CD4-positive, alpha-beta T cell treated with Interleukin-1 beta for 1 hour (primary cell): ENCODE measurements at places on chromosomes 4 and X.

DNA sequence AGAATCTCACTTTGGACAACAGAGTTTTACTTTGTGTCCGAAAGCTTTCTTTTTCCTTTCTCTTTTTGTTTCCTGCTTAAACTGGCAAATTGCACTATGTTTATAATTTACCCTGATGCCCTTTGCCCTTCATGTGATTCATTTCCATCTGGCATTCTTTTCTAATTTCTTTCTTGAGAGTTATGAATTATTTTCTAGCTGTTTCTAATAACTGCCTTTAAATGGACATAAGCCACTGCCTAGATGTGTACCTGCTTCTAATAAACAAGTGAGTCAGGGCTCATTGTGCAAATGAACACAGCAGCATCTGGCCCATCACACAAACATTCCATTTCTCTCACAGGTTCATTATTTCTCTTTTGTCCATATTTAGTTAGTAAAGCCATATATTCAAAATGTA lies 242.3 kb upstream of the GPRIN3 start:
- no peak for DNase-seq

DNA sequence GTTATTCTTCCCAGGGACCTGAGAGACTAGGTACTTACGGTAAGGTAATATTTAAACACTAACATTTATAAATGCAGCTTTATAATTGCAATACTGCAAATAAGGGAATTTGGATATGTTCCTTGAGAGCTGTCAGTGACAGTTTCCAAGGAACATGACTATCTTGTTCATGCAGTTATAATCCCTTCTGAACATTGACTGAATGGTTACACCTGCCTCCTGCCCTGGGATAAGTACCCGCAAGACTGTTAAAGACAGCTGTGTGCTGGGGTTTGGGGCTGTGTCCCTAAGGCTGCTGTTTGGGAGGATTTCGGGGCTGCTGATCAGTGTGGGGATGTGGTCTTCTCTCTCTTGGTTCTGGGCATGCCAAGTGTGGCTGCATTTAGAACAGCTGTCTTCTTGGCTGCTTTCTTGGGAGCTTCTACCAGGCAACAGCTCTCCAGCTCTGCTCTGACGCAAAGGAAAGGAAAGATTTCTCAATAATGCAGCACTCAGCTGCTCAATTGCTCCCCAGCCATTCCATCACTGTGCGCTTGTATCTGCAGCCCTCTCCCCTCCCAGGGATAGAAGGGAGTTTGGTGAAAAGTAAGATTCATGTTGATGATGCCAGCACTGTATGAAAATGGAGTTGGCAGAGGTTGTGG lies 298.8 kb upstream of the TAPT1 start:
- DNase-seq = no peak

DNA sequence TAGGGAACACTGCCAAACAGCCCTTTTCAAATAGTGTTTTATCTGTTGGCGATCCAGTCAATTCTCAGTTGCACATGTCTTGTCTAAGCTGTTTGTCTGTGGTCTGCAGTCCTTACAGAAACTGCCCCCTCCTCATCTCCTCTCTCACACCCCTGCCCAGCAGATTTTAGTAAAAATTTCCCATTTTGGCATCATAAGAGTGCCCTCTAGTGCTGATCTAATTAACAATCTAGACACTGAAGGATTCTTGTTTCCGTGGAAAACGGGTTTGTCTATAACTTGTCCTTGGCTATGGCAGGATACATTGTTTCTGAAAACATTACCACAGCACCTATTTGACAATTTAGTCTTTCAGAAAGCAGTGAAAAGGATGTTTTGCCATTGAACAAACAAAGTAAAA lies 227.2 kb upstream of the MBNL3 start:
- no peak for DNase-seq

DNA sequence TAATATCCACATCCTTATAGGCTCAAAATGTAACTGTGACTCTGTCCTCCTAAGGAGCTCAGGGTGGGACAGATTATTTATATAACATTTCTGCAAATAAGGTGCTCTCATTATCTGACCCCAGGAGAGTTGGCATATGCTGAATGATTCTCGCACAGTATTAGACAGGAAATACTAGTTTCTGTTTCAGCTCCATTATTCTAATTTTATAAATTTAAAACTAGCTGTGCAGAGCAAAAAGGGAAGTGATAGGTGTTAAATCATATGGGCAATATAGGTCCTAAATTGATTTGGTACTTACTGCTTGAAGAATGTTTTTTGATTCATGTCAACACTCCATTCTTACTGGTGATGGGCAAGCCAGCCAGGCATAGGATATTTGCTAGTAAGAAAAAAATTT lies 141.5 kb downstream of the GLRA2 start:
- DNase-seq = no peak

- no peak for DNase-seq
Observed at GRCh38 chr4:121796283-121796682, 4.8 kb upstream of the EXOSC9 start.

DNA sequence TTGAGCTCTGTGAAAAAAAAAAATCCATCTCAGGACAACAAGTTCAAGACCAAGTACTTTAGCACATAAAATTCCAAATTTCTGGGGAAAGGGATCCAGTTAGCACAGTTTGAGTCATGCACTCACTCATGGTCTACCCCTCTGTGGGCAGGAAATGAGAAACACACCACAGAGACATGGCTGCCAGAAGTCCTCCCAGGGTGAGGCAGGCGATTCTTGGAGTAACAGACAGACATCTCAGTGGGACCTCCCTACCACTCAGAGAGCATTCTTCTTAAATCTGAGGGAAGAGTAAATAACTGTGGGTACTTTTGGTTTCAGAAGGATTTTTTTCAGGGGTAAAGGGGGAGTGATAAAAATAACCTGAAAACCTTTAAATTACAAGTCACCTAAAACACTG lies 14.1 kb downstream of the CXCL1 start:
- DNase-seq = no peak

- DNase-seq = no peak
Observed at GRCh38 chr4:173448103-173448502, 49.2 kb upstream of the SCRG1 start.

GRCh38 chr4:1852904-1853623 lies 2.9 kb downstream of the LETM1 start:
- no peak for DNase-seq

GRCh38 chr4:4289941-4290850 lies at the start of the genes LYAR and ZBTB49:
LYAR (minus strand) TSS chr4:4290154; CDS start chr4:4283742, 6,412 bp downstream.
ZBTB49 (plus strand) TSS chr4:4290251; CDS start chr4:4299946, 9,695 bp downstream.
- DNase-seq = peak; percentile 95

DNA sequence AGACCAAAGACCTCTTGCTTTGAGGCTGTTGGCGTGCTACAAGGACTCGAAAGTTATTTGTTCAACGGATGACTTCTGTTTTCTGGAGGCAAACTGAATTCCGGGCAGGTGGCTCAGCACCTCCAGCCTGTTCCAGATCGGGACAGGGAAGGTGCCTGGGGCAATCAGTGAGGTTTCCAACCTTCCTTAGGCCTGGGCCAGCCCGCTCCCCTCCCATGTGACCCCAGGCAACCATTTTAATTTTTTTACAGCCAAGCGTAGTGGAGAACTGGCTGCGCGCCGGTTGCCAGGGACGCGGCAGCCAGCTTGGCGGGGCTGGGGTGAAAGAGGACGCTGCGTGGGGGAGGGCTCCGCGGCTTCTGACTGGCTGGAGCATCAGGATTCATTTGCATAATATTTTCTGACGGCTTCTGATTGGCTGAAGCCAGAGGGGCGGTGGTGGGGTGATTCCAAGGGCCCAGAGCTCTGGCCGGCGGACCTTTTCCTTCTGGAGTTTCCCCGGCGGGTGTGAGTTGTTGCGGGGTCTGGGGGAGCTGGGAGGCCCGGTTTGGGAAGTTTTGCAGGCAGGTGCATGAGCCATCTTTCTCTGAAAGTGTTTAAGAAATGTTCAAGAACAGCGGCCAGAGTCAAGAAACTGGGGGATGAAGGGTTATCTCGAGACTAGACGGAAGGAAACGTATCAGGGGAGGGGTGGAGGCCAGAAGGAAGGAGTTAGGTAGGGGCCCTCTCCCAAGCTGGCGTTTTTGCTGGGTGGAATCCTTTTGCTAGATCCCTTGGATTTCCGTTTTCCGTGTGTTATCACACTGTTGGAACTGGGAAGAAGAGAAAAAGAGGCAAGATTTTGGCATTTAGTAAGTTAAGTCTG lies at the start of gene MID1IP1:
TSS of gene MID1IP1 (plus strand) at position 479 of the 865 bp plus-strand sequence. CDS start 3,488 bp downstream, outside the sequence.
- DNase-seq = peak; percentile 86

DNA sequence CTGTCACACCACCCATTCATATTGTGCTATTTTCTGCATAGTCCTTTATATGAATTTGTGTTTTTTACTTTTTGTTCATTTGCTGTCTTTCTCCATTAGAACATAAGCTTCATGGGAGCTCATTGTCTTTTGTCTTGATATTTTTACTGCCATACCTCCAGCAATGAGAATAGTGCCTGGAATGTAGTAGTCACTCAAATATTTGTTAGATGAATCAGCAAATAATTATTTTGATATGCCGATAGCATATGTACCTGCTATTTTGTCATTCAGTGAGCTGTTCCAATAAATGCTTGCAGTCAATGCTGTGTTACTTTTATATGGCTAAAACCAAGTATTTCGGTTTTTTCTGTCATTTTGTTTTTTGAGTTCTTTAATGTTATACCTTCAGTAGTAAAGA lies 43.5 kb upstream of the SLC25A31 start:
- DNase-seq = no peak

DNA sequence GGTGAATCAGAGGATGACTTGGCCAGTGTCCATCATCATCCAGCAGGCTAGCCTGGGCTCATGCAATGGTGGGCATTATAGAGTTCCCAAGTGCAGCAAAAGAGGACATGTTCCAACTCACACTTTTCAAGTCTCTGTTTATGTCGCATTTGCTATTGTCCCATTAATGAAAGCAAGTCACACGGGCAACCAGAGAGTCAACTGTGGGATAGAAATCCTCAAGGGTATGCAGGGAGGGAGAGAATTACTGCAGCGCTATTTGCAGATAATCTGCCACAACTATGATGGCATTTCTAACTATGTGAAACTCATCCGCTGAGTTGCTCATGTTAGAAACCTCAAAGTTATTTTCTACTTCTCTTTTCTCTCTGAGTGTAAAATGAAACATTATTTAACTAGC lies 78.5 kb upstream of the TAB3 start:
- no peak for DNase-seq

GRCh38 chr4:20095805-20096541 lies 155.7 kb upstream of the SLIT2 start:
- DNase-seq = no peak

- DNase-seq = no peak
Observed at GRCh38 chrX:49238735-49239134, 3.5 kb downstream of the CCDC22 start.

DNA sequence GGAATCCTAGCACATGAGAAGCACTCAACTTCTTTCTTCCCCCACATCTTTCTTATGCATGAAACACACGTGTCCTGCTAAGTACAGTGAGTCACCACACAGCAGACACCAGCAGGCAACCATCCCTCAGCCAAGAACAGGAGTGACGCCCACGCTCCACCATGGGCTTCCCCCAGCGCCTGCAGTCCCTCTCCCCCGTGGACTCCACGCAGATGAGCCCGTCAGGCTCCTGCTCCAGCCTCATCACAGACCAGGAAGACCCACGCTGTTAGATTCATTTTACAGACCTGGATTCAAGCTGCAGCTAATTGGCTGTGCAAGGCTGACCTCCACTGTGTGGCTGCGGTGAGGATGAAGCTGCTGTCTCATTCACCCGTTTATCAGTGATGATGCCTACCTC lies 16.7 kb downstream of the HMX1 start:
- no peak for DNase-seq

DNA sequence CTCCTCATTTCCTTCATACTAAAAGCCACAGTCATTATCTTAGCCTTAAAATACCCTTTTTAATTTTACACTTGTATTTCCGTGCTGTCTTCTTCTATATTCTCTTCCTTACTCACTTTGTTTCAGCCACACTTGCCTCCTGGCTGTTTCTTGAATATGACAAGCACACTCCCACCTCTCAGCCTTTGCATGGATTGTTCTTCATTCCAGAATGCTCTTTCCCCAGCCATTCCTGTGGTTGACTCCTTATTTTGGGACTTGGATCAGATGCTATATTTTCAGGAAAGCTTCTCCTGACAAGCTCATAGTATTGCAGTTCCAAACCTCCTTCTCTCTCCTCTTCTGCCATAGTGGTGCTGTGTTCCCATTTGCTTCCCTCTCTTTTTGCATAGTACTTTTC lies 291.3 kb downstream of the PDHA2 start:
- no peak for DNase-seq

- no peak for DNase-seq
Observed at GRCh38 chr4:86054286-86055032, 305.4 kb downstream of the MAPK10 start.

GRCh38 chrX:56947699-56948098 lies 47.6 kb downstream of the SPIN3 start:
- DNase-seq = no peak

DNA sequence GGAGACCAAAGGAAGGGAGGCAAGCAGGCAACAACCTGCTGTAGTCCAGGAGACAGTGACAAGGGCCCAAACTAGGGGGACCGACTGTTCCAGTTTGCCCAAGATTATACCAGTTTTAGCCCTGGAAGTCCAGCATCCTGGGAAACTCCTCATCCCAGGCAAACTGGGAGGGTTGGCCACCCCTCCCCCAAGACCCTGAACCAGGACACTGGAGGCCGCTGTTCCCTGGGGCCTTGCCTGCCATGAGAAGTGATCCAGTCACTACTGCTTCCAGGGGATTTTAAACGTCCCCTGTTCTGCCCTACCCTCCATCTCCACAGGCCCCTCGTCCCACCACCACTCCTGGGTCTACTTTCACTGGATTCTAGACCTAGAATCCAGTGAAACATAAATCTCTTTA lies 4.3 kb upstream of the DGAT2L6 start:
- no peak for DNase-seq

- DNase-seq = no peak
Observed at GRCh38 chr4:170058826-170059225, 30.9 kb downstream of the AADAT start.

DNA sequence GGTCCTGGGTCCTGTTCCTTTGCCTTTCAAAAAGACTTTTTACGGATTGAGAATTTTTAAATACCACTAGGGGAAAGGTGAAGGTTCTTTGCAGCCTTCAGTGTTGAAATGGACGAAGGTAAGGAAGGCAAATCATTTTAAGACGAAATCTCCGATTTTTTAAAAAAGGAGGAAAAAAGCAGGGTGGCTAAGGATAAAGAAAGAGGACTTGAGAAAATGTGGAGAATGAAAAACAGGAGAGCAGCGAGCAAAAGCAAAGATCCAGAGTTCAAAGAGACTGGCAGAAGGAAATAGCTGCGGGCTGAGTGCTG lies 314 bp downstream of the EPHA5 start:
- DNase-seq = no peak

GRCh38 chr4:122787940-122788339 lies 38.7 kb upstream of the FGF2 start:
- no peak for DNase-seq
